ENCODE measurements at places on chromosomes 7 and 10.

GRCh38 chr10:1297566-1298301 lies 241.5 kb downstream of the WDR37 start:
- DNase-seq: no peak

- no peak for DNase-seq
Observed at GRCh38 chr10:126663880-126664279, 6.6 kb downstream of the C10orf90 start.

DNA sequence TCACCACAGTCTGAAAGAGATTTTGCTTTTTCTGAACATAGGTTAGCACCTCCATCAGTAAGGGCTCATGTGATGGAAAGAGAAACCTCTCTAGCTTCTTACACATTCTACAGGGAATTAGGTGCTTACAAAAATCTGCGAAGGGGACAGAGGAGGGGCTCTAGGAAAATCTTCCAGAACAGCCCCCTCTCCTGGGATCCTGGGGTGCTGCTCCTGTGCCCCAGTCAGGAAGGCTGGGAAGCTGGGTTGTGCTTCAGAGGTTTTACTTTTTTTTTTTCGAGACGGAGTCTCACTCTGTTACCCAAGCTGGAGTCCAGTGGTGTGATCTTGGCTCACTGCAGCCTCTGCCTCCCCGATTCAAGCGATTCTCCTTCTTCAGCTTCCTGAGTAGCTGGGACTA lies 7.5 kb upstream of the FAM171A1 start:
- no peak for DNase-seq

DNA sequence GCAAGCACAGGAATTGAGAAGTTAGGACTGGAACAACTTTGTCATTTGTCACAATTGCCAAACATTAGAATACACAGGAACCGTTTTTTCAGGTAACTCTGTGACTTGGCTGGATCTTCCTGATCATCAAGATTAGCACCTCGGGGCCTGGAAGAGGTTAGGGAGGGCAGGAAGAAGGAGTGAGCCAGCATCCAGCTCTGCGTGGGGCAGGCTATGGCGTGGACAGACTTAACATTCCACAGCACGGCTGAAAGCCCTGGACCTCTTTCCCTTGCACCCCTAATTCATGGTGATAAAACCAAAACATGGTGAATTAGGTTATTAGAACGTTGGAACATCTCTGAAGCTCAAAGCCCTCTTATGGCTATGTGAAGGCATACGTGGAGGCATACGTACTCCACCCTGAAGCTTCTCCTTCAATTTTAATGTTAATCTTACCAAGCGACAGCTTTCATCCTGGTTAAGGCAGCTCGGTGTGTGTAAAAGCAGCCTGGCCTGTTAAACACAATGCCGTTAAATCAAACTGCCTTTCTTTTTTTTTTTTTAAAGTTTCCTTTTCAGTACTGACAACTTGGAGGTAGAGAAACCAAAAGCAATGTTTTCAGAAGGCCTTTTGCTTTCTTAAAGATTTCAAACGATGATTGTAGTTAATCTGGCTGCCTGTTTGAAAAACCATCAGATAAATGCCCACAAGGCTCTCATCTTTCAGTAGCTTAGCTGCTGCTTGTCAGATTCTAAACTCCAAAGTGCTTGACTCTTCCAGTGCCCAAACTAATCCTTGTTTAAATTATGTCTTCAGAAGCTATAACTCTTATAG lies 4.5 kb downstream of the GRK5 start:
- DNase-seq: no peak

Measured in retinal pigment epithelial cell (primary cell).